ENCODE measurements at places on chromosomes 4 and X.

- no peak for DNase-seq
Measured at GRCh38 chr4:170234800-170235199, 145.0 kb upstream of the AADAT start.

DNA sequence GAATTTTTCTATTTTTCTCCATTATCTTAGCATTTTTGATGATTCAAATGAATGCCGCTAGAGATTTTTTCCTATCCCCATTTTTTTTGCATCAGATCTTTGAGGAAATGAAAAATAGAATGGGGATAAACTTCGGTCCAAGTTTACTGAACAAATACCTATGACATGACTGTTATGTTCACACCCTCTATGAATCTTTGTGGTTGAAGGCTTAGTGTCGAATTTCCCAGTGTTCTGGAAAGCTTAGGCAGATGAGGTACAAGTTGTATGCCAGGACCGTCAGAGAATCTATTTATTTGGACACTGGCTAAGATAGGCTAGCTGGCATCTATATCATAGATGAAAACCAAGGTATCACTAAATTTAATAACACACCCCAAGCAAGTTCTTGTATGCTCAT, 123.4 kb downstream of the SPCS3 start:
- DNase-seq = no peak

GRCh38 chr4:90960840-90961239, 833.6 kb downstream of the CCSER1 start:
- DNase-seq = no peak

DNA sequence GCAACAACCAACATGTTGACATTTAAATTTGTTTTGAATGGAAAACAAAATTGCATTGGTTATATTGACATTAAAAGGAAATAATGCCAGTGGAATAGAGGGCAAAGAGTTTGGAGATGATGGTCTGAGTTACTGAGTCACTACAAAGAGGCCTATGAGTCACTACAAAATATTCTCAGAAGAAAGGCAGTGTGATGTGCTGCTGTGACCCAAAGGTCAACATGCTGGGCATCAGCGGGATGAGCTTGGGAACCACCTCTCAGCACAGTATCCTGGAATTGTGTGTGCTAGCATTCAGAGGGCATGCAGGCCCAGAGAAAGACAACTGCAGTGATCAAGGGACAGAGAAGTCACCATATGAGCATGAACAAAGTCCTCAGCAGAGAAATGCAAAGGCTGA, 2.8 kb downstream of the CMC4 start:
- no peak for DNase-seq

DNA sequence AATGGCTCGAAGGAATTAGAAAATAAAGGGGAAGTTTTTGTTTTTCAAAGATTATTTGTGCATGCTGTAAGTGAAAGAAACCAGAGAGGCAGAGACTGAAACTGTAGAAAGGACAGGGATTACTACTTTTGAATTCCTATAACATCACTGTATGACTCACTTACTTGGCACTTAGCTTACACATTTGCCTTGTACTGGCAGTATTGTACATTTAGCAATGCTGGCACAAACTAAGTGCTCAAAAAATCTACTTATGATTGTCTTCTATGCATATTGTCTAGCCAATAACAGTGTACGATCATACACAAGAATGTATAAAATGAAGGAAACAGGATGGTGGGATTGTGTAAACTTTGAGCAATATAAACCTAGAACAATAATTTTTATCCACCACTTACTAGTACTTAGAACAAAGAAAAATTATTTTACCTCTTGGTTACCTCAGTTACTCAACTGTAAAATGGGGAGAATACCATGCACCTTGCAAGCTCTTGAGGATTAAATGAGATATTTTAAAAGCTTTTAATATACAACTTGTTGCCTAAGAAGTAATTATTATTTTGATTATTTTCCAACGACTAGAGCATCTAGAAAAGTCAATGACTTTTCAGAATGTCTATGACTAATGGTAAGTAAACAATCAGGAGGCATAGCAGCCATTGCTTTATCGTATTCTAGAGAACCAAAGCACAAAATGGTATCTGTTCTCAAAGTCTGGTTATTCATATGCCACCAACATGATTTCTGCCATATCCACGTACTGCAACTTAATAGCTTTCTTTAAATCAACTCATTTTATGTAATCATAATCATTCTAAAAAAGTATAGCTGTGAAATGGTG, 4.7 kb downstream of the FAM120C start:
- DNase-seq = no peak

- no peak for DNase-seq
Measured at GRCh38 chr4:8192748-8193738, 6.0 kb upstream of the SH3TC1 start.

DNA sequence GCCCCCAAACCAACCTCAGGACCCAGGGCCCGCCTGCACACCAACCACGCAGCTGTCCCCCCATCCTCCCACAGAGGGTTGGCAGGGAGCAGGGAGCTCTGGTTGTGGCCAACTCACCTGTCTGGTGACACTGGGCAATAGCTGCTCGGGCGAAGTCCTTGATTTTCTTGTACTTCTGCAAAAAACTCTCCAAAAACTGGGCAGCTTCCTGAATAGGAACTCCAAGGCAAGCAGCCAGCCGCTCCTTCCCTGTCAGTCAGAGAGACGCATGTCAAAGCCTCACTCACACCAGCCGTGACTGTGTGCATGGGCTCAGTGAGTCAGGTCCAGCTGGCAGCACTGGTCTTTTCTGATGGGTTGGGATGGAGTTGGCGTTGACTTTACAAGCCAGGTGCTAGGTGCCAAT, 26.4 kb downstream of the NAT8L start:
- no peak for DNase-seq

GRCh38 chr4:25320773-25321172, 8.2 kb downstream of the ZCCHC4 start:
- no peak for DNase-seq

- no peak for DNase-seq
Measured at GRCh38 chr4:10959586-10959985, 275.0 kb upstream of the CLNK start.

DNA sequence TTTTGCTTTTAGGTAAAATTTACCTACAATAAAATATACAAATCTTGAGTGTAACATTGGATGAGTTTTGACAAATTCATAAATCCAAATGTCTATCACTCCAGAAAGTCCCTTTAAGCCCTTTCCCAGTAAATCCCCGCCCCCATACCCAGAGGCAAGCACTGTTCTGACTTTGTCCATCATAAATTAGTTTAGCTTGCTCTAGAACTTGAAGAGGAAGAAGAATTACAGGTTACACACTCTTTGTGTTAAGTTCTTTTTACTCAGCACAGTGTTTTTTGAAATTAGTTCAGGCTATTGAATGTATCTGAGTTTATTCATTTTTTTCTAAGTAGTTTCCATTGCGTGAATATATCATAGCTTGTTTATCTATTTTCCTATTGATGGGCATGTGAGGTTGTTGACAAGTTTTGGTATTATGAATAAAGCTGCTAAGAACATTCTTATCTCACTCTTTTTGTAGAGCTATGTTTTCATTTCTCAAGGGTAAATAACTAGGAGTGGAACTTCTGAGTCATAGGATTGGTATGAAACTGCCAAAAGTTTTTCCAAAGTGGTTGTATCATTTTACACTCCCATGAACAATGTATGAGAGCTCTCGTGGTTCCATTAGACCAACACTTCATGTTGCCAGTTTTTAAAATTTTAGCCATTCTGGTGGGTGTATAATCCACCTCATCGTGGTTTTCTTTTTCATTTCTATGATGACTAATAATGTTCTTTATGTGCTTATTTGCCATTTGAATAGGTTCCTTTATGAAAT, 22.4 kb upstream of the HPSE start:
- no peak for DNase-seq

DNA sequence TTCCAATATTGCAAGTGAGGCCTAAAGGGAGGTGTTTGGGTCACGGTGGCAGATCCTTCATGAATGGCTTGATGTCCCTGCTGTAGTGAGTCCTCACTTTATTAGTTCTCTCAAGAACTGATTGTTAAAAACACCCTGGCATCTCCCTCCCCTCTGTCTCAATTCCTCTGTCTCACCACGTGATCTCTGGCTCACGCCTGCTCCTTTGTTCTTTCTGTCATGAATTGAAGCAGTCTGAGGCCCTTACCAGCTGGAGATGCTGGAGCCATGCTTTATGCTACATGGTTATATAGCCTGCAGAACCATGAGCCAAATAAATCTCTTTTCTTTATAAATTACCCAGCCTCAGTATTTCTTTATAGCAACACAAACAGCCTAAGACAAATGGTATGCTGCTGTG, 980.7 kb upstream of the GRIA3 start:
- DNase-seq = no peak

DNA sequence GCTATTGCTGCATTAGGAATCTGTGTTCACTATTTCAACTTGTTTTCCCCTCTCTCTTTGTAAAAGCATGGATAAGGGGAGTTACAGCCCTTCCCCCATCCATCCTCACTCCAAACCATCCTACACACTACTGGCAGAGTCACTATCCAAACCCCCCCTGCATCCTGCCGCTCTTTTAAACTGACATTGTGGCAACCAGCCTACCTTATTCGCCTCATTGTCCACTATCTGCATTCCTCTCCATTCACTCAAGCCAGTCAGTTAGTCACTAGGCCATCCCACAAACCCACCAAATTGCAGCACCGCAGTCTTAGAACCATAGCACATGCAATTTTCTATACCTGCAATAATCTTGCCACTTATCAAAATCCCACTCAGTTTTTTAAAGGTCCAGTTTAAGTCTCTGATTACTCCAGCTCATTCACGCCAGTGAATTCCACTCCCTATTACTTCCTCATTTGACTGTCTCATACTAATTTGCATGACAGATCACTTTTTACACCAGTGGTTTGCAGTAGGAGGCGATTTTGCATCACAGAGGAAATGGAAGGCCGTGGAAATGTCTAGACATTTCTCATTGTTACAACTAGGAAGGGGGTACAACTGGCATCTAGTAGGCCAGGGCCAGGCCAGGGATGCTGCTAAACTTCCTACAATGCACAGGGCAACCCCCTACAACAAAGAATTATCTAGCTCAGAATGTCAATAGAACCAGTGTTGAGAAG, 181.8 kb downstream of the HS6ST2 start:
- DNase-seq = no peak

DNA sequence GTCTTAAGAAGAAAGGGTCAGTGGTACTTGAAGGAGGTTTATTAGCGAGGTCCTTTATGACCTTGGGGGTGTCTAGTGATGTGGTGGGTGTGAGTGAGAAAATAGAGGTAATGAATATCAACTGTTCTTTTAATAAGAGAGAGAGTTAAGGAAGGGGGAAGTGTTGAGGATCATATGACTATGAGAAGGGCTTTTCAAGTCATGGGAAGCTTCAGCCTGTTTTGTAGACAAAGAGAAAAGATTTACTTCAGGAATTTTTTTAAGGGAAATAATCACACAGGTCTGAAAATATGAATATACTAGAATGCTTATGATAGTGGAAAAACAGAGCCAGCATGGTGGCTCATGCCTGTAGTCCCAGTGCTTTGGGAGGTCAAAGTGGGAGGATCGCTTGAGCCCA, 41.3 kb upstream of the MTMR1 start:
- DNase-seq = no peak

GRCh38 chr4:76426272-76426671, 5.3 kb upstream of the CCDC158 start:
- no peak for DNase-seq

DNA sequence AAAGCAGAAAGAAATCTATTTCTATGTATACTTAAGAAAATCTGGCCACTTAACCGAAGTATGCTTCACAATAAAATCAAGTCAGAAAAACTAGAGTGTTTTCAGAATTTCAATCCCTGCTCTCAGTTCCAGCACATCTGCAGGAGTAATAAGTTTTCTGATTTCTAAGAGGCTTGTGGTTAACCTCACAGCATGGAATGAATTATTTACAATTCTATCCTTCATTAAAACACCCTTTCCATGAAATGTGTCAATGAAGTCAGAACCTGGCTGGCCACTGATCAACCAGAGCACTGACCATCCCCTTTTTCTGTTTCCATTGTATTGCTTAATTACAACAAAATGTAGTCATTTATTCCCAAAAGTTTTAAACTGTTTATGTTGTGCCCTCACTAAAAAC, 781.4 kb upstream of the INTU start:
- no peak for DNase-seq

GRCh38 chr4:108043526-108043925, 53.8 kb downstream of the HADH start:
- no peak for DNase-seq

DNA sequence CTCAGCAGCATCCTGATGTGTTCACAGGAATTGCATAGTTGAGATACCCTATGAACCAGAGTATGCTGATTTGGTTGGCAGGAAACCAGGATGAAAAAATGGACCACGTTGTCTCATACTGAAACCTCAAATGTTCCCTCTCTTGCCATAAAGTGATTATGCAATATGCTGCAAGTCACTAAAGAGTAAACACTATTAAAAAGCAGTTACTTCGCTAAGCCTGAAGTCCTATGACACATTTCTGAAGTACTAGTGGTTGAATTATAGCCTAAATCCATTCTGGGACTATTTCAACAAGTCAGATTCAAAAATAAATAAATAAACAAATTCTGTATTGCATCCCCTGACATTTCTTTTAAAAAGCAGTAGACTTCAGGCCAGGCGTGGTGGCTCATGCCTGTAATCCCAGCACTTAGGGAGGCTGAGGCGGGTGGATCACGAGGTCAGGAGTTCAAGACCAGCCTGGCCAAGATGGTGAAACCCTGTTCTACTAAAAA, 106.0 kb upstream of the NAP1L5 start:
- DNase-seq = no peak
